ENCODE measurements at places on chromosomes 6 and 20.

DNA sequence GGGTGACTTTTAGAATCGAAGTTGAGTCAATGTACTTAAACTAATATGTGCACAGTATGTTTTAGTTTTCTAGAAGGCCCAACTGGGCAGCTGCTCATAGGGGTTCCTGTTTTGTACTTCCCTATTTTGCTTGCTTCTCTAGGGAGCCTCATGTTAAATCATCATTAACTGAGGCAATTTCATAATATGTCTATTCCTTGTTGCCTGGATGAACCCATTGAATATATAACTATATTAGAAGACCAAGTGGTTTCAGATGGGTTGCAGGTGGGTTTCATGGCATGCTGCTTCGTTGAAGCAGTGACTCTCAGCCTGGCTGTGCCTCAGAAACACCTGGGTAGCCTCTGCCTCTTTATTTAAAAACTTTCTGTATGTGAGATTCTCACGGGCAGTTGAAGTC, 22.2 kb downstream of the CARMIL1 start:
- DNase-seq, result no peak

DNA sequence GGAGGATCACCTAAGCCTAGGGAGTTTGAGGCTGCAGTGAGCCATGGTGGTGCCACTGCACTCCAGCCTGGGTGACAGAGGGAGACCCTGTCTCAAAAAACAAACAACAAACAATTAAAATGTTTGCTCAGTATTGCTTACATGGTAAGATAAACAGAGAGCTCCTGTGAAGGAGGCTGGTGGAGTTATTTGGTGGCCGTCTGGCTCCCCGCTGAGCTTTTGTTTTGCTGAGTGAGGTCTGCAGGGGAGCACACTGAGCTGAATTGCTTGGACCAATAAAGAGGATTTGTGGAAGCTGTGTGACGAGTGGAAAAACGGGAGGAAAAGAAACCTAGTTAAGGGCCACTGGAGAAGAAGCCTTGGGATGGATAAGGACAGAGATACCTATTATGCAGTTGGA, 41.1 kb upstream of the BMP6 start:
- no peak for DNase-seq

DNA sequence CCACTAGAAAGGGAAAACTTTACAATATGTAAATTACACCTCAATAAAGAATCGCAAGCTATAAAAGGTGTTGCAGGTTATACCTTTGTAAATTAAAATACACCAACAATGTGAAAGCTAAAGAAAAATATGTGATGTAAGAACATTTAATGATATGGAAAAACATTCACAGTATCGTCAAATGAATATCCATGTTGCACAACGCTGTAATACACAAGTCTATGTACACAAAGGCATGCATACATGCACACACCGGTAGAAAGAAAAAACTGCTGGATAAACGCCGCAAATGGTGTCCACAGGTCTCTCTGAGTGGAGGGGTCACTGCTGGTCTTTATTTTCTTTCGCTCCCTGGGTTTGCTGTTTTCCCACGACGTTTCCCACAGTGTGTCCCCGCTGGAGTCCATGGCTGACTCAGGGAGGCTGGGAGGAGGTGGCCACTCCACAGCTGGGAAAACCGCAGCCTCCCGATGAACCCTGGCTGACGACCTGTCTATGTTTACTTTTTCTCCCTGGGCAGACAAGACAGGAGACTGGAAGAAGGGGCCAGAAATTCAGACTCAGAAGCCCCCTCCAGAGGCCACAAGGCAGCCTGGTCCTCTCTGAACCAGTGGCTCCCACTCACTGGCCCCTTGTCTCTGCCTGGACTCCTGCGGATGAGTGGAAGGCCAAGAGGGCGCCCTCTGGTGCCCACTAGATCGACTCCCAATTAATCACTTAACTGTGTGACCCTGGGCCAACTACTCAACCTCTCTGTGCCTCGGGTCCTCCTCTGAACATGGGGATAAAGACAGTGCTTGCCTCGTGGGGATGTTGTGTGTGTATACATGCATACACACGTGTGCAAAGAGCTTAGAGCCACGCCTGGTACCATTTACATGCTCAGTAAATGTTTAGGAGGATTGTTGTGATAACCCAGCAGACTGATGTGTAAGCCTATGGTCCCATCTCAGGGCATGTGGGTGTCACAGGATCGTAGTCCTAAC, 12.8 kb upstream of the BPI start:
- DNase-seq, result no peak

- no peak for DNase-seq
Measured at GRCh38 chr6:34093854-34094430, 51.9 kb downstream of the GRM4 start.

- no peak for DNase-seq
Measured at GRCh38 chr20:38357653-38358207, 11.4 kb downstream of the LBP start.

Measured in NCI-H1694 (cell line).